Dermis blood vessel endothelial cell (primary cell): ENCODE measurements at places on chromosomes 5 and 9. TPM values are rescaled to one million over a fixed set of nuclear protein-coding genes. Genes with fewer than 3 reads are reported as not detected.

DNA sequence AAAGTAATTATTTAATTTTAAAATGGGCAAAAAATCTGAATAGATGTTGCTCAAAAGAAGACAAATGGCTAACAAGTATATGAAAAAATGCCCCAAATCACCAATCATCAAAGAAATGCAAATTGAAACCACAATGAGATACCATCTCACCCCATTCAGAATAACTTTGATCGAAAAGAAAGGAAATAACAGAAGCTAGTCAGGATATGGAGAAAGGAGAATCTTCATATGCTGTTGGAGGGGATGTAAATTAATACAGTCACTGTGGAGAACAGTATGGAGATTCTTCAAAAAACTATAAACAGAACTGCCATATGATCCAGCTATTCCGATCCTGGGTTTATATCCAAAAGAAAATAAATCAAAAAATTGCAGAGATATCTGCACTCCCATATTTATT lies 418.5 kb upstream of the RGMB start:
- no peak for DNase-seq

DNA sequence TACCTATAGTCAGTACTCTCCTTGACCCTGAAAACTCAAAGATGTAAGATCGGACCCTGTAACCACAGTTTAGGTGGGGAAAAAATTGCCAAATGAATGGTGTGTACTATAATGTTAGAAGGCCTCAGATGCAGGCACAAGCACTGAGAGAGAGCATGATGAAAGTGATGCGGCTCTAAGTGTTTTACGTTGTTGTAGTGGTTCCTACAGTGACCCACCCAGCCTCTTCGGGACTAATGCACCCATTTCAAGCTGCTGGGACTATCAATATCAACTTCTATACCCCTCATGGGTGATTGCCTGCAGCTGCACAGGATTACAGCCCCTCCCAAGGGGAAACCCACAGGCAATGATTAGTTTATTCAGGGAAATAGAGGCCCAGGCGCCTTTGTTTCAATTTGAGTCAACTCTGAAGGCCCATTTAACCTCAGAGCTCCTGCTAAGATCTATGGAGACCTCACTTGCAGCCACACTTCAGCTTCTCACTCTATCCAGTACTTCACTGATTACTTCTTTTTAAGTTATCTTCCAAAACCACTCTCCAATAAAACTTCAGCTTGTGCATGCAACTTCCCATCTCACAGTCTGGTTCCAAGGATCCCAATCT lies 340.7 kb downstream of the NR2F1-AS1 start:
- DNase-seq, result no peak

DNA sequence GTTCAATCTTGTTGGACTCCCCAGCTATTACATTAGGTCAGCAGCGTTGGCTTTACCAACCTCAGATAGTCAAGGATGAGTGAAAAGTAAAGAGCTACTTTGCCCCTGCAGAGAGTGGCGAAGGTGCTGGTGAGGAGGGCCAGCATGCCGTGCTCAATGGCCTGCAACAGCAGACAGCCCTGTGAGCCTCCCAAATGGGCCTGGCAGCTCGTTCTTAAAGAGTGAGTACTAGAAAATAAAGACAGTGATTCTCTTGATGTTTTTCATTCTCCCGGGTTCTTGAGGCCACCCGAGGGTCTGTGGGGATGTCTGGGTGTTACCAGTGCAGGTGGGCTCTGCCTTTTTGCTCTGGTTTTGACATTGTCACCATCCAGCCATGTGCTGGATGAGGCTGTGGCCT lies 16.2 kb downstream of the GADD45G start:
- no peak for DNase-seq

- peak; percentile 88 for DNase-seq
Observed at GRCh38 chr5:150517272-150518152, 9.6 kb downstream of the NDST1 start.

- no peak for DNase-seq
Observed at GRCh38 chr5:168114444-168115017, 176.9 kb upstream of the WWC1 start.

GRCh38 chr5:172858990-172859811 lies 25.1 kb downstream of the ERGIC1 start:
- peak; percentile 98 for DNase-seq

DNA sequence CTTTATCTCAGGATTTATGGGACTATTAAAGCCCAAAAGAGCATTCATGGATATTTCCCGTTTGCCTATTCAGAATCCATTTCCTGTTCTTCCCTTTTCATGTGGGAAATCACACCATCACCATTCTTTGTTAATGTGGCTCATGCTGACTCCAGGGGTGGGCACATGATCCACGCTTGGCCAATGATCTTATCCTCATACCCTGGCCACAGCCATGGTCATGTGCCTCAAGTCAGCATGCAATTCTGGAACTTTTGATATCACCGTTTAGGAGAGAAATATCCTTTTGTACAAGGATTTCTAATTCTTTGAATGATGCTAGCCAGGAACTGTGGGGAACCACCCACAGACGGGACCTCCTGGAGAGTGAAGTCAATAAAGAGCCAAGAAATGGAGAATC lies 272.2 kb downstream of the PRELID2 start:
- no peak for DNase-seq

GRCh38 chr5:154374264-154374663 lies 71.5 kb upstream of the SAP30L start:
- DNase-seq, result no peak

DNA sequence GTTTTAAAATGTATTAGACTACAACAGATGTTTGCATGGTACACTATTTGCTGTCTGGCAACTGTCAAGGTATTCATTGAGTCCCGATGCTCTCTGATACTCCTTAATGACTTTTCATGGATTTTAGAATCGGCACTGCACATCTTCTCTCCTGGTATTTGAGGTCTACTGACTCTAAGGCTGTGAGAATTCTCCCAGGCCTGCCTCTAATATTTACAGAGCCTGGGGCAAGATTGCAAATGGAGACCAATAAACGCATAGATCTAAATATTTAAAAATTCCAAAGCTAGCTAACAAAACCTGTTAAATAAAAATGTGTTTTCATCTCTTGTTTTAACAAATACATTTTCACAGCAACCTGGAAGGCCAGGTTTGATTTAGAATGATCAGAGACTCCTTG lies 291.4 kb upstream of the RFX3 start:
- DNase-seq, result no peak

- no peak for DNase-seq
Observed at GRCh38 chr5:128253161-128253560, 169.6 kb downstream of the SLC12A2 start.

GRCh38 chr5:143435210-143435657 lies 31.7 kb upstream of the NR3C1 start:
- no peak for DNase-seq

DNA sequence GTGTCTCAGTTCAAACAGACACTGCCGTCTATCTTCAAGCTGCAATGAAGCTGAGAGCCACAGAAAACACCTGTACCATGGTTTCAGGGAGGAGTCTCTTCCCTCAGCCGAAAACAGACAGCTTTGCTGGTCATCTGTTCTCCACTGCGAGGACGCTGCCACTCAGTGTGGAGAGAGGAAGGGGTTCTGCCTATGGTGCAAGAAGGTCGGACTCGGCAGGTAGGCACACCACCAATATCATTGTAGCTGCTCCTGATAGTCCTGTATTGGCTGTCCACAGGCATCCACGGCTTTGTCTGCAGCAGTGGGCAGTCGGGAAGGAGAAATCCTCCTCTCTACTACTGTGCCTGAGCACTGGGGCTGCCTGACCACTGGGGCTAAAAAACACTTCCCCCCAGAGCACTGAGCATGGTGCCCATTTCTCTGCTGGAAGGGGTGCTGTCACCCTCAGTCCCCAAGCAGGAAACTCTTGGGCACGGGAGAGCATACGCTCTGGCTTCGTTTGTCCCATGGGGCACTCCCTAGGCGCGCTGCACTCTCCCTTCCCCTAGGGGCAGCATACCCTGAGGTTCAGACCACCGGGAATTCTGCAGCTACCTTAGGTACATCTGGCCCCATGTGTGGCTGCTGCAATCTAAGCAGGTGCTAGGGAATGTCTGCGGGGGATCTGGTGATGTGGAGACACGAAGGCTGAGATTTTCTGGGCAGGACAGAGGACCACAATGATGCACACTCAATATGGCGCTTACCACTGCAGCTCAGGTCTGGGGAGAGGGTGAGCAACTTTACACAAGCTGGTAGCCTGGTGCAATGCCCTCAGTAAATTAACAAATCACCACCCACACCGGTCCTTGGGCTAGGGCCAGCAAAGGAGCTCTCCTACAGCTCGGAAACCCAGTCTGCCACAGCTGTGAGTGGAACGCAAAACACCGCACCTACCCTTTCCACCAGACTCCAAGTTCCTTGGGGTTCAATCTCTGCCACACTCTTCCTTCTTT lies 880.9 kb upstream of the SEMA6A start:
- DNase-seq, result no peak

DNA sequence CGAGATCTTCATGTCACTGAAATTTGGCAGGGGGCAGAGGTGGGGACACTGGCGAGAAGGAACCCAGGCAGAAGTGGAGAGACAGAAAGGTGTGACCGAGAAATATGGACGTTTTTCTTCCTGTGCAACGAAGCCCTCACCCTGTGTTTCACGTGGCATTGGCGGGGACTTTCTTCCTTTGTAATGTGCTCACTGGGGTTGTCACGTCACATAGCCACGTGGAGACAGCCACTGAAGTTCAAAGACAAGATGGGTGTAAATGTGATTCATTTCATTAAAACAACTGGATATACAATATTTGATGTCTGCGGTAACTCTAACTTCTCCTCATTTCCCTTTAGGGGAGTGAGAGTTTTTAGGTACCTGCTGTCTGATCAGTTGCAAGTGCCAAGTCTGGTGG lies 225.7 kb downstream of the FSTL4 start:
- DNase-seq, result no peak

DNA sequence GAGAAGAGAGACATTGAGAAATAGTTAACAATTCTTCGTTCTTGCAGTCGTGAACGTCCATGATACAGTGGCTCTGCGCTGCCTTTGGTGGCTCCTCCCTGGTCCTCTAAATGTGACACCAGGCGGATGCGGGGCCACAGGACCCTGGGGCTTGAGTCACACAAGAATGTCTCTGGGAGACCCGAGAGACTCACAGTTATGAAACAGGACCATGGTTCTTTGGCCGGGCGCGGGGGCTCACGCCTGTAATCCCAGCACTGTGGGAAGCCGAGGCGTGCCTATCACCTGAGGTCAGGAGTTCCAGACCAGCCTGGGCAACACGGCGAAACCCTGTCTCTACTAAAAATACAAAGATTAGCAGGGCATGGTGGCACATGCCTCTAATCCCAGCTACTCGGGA lies 767 bp upstream of the ZDHHC11 start:
- DNase-seq, result no peak

DNA sequence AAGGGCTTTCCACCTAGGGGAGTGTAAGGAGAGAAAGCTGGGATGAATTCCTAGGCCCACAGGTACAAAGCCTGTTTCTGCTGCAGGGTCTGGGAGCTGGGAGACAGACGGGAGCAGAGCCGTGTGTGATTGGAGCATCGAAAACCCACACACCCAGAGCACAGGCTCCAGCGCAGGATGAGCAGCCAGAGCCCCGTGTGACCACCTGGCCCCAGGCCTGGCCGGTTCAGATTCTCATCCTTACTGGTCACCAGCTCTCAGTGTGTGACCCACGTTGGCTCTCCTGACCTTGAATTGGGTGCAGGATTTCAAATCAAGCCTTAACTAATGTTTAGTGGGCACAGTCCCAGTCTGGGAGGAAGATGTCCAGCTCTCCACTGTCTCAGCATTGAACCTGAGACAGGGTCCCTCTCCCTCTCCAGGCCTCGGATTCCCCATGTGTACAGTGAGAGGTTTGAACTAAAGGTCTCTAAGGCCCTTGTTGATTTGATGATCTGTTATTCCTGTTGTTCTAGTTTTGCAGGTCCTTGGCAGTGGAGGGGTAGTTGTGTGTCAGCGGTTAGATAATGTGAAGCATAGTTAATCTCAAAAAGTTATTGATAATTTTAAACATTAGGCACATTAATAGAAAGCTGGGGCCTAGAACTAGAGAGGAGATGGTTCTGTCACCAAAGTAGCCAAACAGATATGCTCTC lies 50.1 kb downstream of the PPARGC1B start:
- no peak for DNase-seq

DNA sequence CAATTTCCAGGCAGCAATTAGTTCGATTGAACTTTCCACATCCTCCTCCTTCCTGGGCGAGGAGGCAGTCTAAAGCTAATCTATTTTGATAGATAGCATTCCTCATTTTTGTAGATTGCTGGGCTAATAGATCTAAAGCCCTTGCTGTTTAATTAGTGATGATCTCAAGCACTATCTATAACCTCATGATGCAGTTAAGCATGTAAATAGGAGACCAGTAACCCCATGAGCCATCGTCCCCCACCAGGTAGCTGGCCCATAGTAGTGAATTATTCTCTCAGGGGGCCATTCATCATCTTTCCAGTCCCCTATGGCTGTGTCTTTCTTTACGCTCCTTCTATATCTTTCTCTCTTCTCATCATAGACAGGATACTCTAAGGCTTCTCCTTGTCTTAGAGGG lies 14.9 kb downstream of the CEL start:
- no peak for DNase-seq

GRCh38 chr5:159943326-159943725 lies 27.0 kb downstream of the ADRA1B start:
- DNase-seq, result no peak

GRCh38 chr5:175859422-175859821 lies 12.0 kb upstream of the CPLX2 start:
- no peak for DNase-seq

GRCh38 chr9:34457266-34458012 lies 931 bp downstream of the FAM219A start:
- peak; percentile 83 for DNase-seq

GRCh38 chr9:92138157-92138959 lies 23.1 kb upstream of the SPTLC1 start:
- DNase-seq, result peak; percentile 75

DNA sequence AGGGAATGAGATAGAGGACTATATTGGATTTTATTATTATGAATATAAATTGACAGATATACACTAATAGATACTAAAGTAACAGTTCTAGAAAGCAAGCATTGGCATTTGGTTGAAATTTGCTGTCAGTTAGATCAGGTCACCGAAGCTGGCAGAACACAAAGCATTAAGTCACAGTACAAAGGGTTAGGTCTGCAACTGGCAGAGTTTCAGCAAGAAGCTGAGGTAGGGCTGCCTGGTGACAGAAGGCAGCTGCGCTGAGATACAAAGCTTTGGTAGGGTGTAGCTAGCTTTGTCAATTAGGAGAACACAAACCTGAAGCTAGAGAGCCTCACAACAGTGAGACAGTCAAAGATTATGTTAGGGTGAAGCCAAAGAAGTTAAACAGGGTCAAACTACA lies 6.3 kb upstream of the CSNK1G3 start:
- DNase-seq, result no peak

GRCh38 chr5:139880416-139881142 lies 85.0 kb downstream of the PSD2 start:
- no peak for DNase-seq

GRCh38 chr9:116178481-116179211 lies 25.1 kb downstream of the PAPPA start:
- DNase-seq, result no peak

GRCh38 chr5:67164856-67165525 lies 31.6 kb downstream of the CD180 start:
- DNase-seq, result no peak

NOL6 gene
- 15.5 and 30.2 TPM in 2 replicates for total RNA-seq

IRX1 gene
- total RNA-seq, result under 0.01 TPM in 1 of 2 replicates, not detected in the other

BAG1 gene
- 39.7 and 48.3 TPM in 2 replicates for total RNA-seq

SLC27A4 gene
- 34.5 and 38.8 TPM in 2 replicates for total RNA-seq

GPSM1 gene
- total RNA-seq, result 27.2 and 37.1 TPM in 2 replicates

HRH2 gene
- 0.05 TPM in 1 of 2 replicates, not detected in the other for total RNA-seq

LCN2 gene
- 0.14 TPM in 1 of 2 replicates, not detected in the other for total RNA-seq
